GM23338 (cell line): ENCODE measurements at places on chromosomes 7 and 10.

- DNase-seq = no peak
Observed at GRCh38 chr7:49643736-49644135, 129.7 kb upstream of the VWC2 start.

GRCh38 chr7:27200761-27201579 lies 1.1 kb upstream of the HOXA13 start:
- DNase-seq = no peak

- DNase-seq = peak; percentile 13
Observed at GRCh38 chr10:4770801-4771553, 55.0 kb upstream of the AKR1E2 start.

GRCh38 chr7:84697506-84697905 lies 489.4 kb downstream of the SEMA3D start:
- no peak for DNase-seq

DNA sequence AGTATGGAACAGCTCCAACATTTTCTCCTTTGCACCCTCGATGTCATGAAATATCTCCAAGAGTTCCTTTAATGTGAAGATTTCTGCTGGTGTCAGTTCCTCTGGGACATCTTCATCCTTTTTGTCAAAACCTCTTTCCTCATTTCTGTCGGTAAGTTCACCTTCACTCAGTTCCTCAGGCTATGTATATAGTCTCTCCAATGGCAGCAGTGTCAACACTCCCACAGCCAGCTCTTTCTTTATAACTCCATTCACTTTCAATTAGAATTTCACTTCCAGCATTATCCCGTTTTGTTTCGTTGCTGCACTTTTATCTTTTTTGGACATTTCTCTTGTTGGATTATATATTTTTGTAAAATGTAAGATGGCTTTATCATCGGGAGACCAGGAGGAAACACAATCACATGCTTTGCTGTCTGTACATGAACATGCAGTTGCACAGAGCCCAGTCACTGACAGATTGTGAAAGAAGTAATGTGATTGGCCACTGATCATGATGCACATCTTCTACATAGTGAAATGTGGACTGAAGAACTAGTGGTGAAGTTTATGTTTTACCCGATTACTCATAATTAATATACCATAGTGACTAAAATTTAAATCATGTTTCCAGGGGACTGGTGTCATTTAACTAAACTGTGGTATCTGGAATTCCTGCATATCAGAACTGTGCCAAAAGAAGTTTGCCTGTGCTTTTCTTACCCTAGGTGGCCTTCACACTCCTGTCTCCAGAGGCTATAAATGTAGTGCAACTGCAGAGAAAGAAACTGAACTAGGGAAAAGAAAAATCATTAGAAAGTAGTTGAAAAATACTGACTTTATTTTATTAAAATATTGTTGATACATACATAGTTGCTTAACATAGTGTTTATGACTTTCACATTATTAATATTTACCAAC lies 289.6 kb downstream of the PPP1R3A start:
- DNase-seq = no peak

DNA sequence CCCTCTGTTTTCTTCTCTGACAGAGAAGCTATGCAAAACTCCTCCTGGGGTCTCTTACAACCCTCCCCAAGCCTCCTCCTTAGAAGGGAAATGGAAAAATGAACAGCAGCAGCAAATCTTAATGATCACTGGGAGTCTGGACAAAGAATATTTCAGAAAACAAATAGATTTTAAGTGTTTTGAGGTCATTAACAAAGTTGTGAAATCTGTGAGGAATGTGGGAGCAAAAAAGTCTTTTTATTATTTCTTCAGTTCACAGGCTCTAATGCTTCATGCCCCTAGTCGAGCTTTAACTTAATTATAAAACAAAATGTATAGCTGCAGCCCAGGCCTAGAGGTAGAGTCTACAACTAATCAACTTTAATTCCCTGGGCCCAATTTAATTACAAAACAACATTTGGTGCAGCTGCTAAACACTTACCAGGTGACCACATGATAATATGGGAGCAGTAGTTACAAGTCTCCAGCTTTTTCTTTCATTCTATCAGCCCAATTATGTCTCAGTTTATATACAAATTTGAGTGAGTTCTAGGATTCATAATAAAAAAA lies 293.2 kb downstream of the THSD7A start:
- no peak for DNase-seq

DNA sequence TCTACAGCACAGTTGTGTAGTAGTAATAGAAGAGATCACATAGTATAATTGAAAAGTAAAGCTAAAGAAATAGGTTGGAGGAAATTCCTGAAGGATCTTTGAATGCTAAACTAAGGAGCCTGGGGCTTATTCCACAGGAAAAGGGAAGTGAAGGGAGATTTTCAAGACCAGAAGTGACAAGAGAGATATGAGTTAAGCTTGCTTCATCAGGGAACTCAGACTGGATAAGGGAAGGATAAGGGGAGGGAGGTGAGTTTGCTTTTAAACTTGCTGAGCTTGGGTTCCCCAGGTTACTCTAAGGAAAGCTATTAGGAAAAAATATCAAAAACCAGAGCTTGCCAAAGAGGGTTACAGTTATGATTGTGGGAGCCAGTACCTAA lies 182.4 kb downstream of the RAPGEF5 start:
- no peak for DNase-seq

GRCh38 chr10:78700413-78700812 lies 368.4 kb upstream of the ZMIZ1 start:
- no peak for DNase-seq

DNA sequence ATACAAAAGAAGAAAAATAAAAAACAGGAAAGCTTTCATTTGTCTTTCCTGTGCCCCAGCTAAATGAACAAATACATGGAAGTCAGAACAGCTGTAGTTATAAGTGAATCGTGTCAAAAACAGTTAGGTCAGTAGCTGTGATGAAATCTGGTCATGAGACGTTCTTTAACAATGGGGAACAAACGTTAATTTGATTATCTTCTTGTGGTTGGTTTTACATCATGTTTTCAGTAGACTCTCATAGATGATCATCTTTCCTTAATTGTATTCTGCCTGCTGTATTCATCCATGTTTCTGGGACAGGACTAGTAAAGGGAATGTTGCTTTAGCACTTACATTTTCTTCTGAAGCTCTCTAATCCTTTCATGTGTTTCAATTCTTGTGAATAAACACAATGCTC lies 97.0 kb downstream of the PCLO start:
- DNase-seq = no peak

DNA sequence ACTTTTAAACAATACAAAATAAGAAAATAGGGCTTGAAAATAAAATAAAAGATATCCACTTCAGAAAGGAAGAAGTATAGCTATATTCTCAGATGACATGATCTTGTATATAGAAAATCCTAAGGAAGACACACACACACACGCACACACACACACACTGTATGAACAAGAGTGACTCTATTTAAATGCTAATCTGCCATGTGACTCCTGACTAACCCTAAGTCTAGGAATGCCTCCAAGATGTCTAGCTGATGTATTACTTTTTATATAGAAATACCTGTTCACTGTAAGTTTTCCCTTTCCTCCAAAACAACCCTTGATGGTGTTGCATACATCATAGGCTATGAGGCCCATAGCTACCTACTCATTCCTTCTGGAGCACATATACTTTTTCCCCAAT lies 173.1 kb upstream of the LRRTM3 start:
- no peak for DNase-seq

GRCh38 chr10:92413011-92413410 lies 122.0 kb downstream of the MARCHF5 start:
- no peak for DNase-seq

- no peak for DNase-seq
Observed at GRCh38 chr10:89891006-89891535, 189.7 kb downstream of the KIF20B start.

DNA sequence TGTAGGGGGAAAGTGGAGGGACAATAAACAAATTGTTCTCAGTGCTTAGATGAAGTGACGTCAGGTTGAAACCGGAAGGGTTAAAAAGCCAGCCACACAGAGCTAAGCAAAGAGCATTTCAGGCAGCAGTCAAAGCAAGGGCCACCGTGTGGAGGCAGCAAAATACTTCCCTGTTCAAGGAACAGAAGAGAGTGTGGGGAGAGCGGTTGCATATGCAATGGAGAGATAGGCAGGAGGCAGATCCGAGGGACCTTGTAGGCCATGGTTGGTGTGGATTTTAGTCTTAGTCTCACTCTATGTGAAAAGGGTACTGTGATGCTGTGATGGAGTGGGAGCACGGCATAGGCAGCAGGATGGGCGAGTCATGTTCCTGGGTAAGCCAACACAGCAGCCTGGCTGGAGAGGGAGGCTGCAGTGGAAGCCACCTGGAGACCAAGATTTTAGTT lies 3.8 kb upstream of the STN1 start:
- DNase-seq = peak; percentile 62

DNA sequence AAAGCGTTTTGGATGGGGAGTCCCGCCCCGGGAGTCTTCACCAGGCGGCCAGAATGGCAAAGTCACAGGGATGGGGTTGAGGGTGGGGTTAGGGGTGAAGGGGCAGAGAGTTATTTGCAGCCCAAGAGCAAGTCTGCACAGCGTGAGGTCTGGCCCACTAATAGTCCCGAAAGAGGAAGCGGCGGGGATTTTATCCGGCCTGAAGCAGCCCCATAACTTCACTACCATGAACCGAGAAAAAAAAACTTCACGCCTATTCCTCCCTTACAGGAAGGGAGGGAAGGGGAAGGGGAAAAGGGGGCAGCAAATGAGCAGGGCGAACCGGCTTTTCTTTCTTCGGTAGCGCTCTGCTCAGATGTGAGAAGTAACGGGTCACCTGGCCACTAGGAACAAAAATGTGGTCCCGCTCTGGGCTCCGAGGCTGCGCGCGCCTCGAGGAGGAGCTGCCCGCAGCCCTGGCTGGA lies 712 bp downstream of the ITPRIP start:
- peak; percentile 77 for DNase-seq

DNA sequence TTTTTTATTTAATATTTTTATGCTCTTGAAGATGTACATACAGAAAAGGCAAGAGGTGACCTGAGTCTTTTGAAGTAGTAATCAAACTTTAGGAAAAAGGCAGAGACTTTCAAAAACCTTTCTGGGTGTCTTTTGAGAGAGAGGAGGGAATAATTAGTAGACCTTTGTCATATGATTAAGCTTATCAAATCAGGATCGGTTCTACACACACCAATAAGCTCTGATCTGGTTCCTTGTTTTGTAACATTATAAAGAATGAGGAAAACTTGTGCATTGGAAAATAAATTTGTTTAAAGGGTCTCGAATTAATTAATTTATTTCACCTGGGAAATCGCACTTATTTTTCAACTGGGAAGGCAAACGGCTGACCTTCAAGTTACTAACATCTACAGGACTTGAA lies 11.9 kb downstream of the TWIST1 start:
- no peak for DNase-seq

- no peak for DNase-seq
Observed at GRCh38 chr10:32166365-32166764, 110.1 kb upstream of the KIF5B start.
